ENCODE measurements at places on chromosomes 13 and 19.

DNA sequence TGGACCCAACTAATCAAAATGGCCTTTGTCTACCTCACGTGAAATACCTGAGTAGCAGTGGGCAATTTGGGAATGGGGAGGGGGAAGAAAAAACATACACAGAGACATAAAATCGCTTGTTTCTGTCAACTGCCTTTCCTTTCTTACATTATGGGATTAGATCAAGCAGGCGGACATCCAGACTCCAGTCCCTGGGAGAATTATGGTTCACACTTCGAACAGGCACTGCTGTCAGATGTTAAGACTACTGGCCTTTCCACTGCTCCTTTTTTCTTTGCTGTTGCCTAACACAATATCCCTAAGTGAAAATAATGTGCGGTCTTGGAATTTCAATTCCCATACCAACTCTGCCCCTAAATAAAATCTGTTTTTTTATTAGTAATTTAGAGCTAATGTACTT lies 1719.7 kb upstream of the SLC10A2 start:
- DNase-seq = no peak

DNA sequence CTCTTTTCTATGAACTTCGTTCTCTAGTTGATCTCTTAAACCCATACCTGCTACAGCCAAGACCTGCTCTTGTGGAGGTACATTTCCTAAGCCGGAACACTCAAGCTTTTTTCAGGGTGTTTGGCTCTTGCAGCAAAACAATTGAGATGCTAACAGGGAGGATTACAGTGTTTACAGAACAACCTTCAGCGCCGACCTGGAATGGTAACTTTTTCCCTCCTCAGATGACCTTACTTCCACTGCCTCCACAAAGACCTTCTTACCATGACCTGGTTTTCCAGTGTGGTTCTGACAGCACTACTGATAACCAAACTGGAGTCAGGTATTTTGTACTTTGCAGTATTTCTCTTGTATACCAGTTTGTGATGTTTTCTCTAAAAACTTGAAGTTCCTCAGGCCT lies 506 bp downstream of the KCNRG start:
- no peak for DNase-seq

GRCh38 chr19:8085598-8086408 lies 33.2 kb downstream of the CCL25 start:
- no peak for DNase-seq

DNA sequence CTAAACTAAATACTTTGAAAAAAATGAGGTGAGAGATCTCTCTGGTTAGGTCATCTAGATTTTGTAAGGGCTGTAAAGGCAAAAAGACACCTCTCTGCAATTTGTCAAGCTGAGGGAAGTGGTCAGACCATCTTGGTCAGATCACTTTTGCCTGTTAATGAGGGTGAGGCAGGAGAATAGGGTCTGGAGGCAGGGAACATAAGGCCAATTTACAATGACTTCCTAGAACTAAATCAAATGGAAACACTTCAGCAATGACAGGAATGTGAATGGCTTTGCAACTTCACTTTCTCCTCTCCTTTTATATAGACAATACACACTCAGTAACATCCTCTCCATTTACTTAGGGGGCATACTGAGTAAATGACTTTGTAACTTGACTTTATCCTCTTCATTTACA lies 1653.4 kb downstream of the SLITRK5 start:
- DNase-seq = no peak

GRCh38 chr13:114112231-114112825 lies 20.1 kb downstream of the RASA3 start:
- DNase-seq = no peak

- DNase-seq = no peak
Observed at GRCh38 chr13:42696191-42696590, 85.2 kb upstream of the FAM216B start.

DNA sequence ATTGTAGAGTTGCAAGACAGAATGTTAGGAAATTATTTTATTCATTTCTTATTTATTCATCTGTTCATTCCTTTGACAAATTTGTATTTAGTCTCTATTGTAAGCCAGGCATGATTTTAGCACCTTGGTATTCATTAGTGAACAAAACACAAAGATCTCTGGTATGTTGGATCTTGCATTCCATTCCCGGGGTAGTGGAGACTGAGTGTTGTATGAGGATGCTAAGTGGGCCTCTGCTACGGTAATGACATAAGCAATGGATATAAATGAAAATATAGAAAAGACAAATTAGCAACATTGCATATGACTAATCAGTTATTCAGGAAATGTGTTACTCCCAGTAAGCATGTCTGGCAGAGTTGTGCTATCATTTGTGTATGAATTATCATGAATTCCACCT lies 449.3 kb downstream of the PCDH17 start:
- no peak for DNase-seq

GRCh38 chr13:114115191-114115671 lies 17.2 kb downstream of the RASA3 start:
- no peak for DNase-seq

GRCh38 chr13:112072534-112073244 lies 5.7 kb downstream of the SOX1 start:
- peak; percentile 44 for DNase-seq

- DNase-seq = no peak
Observed at GRCh38 chr13:27104606-27105005, 67.0 kb downstream of the USP12 start.

DNA sequence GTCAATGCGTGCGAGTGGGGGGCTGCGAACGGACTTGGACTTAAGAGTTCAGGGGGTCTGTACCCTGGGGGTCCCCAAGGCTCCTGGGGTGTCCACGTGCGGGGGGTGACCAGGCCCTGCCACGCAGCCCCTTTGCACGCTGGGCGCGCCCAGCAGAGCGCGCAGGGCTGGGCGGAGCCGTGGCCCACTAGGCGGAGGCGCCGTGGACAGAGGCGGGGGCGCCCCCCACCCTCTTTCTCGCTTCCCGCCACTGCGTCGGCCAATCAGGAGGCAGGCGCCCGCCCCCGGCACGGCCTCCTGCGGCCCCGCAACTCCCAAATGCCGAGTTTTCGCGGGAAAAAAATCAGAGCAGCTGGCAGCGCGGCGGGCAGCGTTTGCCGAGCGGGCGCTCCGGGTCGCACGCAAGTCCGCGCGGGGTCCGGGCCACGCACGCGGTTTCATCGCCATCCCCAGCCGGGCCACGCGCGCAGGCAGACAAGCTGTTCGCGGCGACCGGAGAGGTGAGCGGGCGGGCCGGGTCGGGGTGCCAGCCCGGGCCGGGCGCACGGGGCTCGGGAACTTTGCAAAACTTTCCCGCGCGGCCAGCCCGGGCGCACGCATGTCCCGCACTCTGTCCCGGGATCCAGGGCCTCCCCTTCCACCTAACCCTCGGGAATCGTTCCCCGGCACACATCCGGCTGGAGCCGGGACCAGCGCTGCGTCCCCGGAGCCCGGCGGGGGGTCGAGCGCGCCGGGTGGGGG lies at the start of gene UHRF1:
TSS of gene UHRF1 (plus strand) at position 346 of the 741 bp plus-strand sequence. CDS start 1,385 bp downstream, outside the sequence.
- no peak for DNase-seq

- no peak for DNase-seq
Observed at GRCh38 chr13:85728811-85729210, 70.4 kb downstream of the SLITRK6 start.

GRCh38 chr19:5949792-5950305 lies 28.1 kb downstream of the RANBP3 start:
- no peak for DNase-seq

DNA sequence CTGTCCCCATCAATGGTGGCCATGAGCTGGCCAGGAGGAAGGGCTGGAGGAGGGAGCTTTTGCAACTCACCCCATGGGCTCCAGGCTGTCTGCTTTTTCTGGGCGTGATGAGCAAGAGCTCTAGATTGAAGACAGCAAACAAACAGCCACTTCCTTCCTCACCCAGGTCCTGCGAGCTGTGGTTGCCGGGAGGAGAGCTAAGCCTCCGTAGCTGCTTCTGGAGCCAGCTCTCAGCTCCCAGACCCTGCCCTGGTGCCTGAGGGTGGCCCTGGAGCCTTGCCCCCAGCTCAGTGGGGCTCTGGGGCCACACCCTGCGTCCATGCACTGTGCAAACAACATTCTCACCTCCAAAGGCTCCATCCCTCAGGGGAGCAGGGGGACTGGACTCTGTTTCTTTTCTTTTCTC lies 6.2 kb downstream of the MYO1F start:
- DNase-seq = no peak

DNA sequence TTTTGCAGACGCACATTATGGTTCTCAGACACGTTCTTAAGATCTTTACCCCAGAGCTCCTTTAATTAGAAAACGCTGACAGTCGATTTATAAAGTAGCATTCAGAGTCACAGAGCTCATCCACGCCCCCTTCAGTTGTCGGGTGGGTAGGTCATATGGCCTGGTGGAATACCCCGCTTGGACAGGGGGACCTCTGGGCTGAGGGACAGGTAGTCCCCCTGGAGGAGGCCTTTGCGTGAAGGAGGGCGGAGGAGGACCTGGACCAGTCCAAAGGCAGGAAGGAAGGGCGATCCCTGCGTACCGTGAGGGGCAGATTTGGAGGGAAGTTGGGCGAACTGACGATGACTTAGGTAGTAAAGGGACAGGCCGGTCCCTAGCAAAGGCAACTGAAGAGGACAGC lies 20.5 kb downstream of the VASP start:
- DNase-seq = no peak

DNA sequence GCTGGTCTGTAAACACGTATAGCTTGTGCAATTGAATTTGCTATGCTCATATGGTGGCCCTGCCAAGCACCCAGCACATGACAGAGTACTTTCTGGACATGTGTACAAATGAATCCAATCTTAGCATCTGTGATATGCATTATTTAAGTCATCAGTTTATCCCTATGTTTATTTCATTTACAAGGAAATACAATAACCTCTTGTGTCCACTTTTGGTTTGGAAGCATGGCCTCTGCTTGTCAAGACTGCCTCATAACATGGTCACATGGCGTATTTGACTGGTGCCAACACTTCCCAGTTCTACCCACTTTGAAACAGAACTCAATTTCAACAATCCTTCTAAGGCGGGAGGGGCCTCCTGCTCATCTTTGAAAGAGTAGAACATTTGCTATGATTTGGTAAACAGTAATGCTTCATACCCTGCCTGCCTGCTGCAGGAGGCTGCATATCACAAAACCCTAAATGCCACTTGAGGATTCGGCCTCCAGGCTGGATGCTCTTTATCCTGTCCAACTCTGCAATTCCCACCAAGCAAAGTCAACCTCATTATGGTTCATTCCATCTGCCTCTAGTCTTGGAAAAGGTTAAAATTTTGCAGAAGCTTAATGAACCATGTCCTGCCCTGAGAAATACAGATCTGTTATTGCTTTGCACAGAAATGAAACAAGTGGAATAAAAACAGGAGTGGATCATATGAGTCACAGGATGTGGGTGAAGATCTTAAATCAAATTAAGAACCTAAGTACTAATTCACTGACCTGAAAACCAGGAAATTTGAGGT lies 151.3 kb downstream of the CYSLTR2 start:
- no peak for DNase-seq

DNA sequence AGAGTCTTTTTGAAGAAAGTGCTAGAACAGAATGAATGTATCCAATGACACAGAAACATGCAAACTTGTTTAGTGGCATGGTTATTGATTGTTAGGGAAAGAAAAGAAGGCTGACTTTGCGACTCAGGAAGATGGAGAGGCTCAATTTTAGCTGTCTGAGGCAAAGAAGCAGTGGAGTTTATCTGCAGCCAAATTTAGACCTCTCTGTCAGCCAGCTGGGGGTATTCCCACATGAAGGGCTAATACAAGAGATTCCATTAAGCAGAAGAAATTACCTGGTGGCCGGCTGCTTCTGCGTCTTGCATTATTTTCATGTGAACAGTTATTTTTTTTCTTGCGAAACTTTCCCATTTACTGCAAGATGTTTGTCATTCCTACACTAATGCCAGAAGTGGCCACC lies 240.2 kb upstream of the NBEA start:
- no peak for DNase-seq

- DNase-seq = no peak
Observed at GRCh38 chr19:32813862-32814425, 55.6 kb downstream of the SLC7A9 start.

GRCh38 chr19:1084024-1084868 lies 10.9 kb downstream of the POLR2E start:
- DNase-seq = no peak

DNA sequence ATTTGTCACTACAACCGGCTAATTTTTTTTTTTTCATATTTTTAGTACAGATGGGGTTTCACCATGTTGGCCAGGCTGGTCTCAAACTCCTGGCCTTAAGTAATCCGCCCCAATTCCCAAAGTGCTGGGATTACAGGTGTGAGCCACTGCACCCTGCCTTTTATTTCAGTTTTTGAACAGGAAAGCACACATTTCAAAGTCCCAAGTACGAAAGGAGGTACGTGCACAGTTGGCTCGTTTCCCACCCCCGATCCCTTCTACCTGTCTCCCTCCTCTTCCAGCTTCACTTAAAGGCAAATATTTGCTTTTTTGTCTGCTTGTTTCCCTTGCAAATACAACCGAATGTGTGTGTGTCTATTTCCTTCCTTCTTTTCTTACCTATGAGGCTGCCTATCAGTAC lies 30.5 kb downstream of the ZIC5 start:
- DNase-seq = no peak

GRCh38 chr19:55080968-55081769 lies 5.5 kb downstream of the EPS8L1 start:
- DNase-seq = peak; percentile 82

GRCh38 chr13:111248822-111249221 lies 71.6 kb upstream of the TEX29 start:
- DNase-seq = no peak

DNA sequence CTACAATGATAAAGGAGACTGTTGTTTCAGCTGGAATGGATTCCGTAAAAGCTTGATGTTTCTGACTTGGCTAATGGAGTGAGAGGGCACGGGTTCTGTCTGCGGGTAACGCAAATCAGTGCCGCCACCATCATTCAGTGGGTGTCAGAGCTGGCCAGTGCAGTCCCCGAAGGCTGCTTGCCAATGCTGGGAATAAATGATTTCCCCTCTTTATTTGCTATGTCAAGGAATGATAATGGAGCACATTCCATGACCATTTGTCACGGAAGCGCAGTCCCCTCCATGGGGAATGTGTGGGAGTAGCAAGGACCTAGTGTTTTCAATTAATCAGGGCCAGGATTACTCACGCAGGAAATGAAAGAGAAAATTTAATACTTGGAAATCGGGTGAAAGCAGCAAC lies 899.3 kb downstream of the UQCRFS1 start:
- no peak for DNase-seq

- no peak for DNase-seq
Observed at GRCh38 chr13:77113496-77113895, 86.5 kb upstream of the FBXL3 start.

- no peak for DNase-seq
Observed at GRCh38 chr13:30353060-30353459, 45.7 kb upstream of the KATNAL1 start.
